H7 (cell line): ENCODE measurements at places on chromosomes 1 and 21.

DNA sequence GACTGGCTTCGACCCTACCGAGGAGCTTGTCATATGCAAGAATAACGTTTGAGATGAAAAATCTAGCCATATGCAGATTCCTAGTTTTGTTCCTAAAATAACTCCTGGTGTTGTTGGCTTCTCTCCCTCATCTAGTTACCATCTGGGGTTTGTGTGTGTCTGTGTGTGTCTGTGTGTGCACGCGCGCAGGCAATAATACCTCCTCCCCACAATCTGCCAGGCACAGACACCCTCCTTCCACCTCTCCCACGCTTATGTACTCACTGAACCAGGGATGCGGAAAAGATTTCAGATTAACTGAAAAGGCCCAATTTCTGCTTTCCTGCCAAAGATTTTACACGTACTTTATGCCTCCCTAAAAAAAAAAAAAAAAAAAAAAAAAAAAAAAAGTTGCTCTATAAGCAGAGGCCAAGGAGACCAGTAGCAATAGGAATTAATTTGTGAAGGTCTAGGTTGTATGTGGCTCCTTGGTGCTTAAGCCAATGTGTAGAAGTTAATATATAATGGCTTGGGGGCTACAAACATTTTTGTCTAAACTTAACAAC, 452.7 kb downstream of the NUF2 start:
- no peak for DNase-seq

DNA sequence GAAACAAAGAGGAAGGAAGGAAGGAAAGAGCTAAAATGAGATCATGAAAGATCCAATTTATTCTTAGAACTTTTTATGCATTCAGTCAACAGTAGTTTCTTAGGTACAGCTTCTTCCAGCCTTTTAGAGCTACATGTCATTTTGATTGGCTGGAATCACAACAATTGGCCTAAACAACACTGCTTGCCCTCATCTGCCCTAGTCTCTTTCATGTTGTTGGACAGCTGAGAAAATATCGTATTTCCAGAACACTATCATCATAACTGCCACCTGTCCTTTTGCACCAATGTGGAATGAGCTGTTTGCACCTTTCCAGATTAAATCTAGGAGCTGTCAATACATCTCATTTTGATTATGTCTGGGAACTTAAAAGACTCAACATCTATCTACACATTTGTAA, 161.7 kb downstream of the TGFBR3 start:
- DNase-seq: no peak

- no peak for DNase-seq
Observed at GRCh38 chr1:222821239-222821638, 6.4 kb downstream of the DISP1 start.

- no peak for DNase-seq
Observed at GRCh38 chr1:47227341-47228232, 4.4 kb downstream of the TAL1 start.

- no peak for DNase-seq
Observed at GRCh38 chr1:42837709-42838108, 8.7 kb upstream of the ZNF691 start.

GRCh38 chr1:231040800-231041718, 1.0 kb upstream of the FAM89A start:
- peak; percentile 76 for DNase-seq

DNA sequence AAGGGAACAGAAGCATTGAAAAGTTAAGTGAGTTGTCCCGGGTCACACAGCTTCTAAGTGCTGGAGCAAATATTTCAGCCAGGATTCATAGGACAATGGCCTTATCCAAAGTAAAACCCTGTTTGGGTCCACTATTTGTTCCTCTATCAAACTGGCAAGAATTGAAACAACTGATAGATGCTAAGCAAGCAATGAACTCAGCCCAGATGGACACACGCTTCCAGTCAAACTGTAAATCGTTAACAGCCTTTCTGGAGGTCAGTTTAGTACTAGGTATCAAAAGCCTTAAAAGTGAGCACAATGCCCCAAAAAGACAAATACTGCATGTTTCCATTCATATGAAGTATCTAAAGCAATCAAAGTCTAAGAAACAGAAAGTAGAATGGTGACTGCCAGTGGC, 779 bp upstream of the SVBP start:
- DNase-seq: no peak

DNA sequence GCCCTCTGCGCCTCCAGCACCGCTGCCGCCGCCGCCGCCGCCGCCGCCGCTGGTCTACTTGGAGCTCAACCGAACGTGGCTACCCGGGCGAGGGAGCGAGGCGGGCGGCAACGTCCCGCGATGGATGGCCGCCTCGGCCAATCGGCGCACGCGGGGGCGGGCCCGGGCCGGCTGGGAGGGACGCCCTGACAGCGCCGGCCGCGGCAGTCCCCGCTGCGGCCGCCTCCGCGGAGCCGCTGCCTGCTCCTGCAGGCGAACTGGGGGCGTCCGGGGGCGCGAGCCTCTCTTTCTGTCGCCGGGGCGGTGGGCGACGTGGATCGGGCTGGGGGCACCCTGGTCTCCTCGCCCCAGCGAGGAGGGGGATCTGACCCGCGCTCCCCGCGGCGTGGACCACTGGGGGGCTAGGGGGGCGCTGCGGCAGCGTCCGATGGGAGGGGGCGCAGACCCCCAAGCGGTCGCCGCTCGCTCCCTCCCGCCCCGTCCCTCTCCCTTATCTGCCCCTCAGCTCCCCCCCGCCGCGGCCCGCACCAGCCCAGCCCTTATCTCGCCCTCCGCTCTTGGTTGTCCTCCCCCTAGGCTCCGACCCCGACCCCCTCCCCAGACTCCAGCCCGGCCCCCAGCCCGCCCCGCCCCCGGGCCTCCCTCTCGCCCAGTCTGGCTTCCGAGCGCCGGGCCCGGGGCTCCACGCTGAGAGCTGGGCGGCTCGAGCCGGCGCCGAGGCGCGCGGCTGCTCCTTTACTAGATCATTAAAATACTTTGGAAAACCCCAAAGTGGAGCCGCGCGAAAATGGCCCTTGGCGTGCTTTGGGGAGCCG, at the start of gene SSBP3:
Gene SSBP3 (minus strand): TSS at position 56 of the 815 bp plus-strand sequence.
- peak; percentile 100 for DNase-seq

DNA sequence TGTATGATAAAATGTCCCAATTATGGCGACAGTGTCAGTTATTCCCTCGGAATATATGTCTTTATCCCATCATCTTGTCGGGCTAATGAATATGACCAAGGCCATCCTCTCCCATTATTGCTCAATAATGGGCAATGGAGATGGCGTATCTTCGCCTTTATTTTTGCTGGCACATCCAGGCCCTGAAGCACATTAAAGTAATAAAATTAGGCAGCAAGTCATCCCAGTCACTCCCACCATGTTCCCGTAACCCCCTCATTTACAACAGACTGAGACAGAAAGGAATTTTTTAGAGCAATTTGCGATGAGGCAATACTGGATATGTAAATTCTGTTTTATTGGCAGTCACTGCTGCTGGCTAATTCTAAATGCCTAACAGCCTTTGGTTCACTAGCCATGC, 35.3 kb downstream of the CLIC6 start:
- no peak for DNase-seq

GRCh38 chr1:154349121-154349520, 23.8 kb downstream of the ATP8B2 start:
- DNase-seq: peak; percentile 65

- DNase-seq: no peak
Observed at GRCh38 chr1:47222476-47222875, 9.5 kb downstream of the TAL1 start.

DNA sequence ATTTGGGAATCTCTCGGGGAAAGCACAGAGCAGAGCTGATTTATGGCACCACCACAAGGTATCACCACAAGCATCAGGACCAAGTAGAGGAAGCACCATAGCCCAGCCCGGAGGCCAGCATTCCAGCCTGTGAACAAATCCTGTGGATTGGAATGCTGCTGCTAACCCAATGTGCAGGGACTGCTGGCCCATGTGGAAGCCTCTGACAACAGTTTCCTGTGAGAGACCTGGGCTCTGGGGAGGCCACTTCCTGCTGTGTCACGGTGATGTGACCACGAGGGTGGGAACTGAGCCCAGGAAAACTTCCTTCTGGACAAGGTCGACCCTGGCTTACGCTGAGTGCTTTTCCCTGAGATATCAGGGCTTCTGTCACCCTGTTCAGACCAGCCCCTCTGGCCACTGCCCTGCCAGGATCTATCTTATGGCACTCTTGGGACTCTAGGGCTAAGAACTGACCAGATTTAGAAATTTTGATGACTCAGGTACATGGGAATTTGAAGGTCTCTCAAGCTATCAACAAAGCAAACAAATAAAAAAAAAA, 88.3 kb upstream of the NGF start:
- DNase-seq: no peak

GRCh38 chr1:174766727-174767126, 233.0 kb upstream of the CACYBP start:
- DNase-seq: no peak

DNA sequence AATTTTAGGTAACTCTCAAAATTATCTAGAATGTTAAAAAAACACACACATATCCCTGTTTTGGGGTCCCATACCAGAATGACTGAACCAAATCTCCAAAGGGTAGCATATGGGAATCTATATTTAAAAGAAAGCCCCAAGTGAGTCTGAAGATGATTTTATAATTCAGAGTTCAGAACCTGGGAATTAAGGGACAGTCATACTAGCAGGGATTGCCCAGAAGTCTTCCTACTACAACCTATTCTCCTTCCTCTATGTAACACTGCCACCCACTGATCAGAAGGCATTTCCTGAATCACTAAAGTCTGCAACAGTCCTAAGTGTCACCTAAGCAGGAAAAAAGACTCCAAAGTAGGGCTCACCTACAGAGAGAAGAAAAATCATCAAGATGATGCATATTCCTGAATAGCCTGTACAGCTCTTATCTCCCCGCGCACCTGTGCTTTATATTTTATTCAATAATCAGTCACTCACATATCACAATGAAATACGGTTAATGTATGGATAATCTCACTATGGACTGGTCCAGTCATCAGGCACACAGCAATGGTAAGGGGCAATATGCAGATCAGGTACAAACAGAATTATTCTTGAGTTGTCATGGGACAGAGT, 4.9 kb downstream of the RGS1 start:
- DNase-seq: peak; percentile 4

GRCh38 chr21:29025328-29025713, 853 bp downstream of the USP16 start:
- peak; percentile 19 for DNase-seq

GRCh38 chr1:156193208-156193487, 756 bp upstream of the SLC25A44 start:
- DNase-seq: peak; percentile 6

GRCh38 chr1:205061665-205062069, 18.7 kb downstream of the CNTN2 start:
- peak; percentile 96 for DNase-seq

DNA sequence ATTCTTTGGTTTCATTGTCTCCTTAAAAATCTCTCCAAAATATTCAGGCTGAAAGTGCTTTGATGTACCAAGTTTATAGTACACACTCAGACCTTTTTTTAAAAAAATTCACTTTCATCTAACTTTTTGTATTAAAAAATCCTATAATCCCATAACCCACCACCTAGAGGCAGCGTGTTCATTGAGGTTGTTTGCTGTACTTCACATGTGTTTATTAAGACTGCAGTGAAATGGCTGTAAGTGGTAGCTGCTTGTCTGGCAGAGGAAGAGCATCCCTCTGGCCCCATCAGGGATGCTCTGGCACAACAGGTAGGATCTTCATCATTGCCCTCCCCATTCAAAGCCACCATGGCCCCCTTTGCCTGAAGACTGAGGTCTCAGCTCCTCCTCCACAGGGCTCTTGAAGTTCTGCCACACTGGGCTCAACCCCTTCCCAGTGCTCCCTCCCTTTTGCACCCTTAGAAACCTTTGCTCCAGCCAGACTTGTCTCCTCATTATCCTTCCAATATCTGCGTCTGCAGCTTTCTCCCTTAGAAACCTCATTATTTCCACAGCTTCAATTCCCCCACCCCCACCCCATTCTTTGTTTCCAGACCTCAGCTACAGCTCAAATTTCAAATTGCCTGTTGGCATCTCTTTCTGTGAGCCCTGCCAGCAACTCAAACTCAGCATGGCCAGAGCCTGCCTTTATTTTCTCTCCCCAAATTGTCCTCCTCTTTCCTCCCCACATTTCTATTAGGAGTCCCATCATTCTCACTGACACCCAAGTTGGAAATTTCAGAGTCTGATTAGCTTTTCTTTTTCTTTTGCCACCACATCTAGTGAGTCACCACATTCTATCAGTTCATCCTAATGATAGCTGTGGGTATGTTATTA, 369.6 kb upstream of the USP24 start:
- peak; percentile 22 for DNase-seq

GRCh38 chr1:239457491-239458143, 71.2 kb downstream of the CHRM3 start:
- no peak for DNase-seq

- DNase-seq: no peak
Observed at GRCh38 chr1:100516857-100517256, 21.1 kb upstream of the GPR88 start.

- DNase-seq: no peak
Observed at GRCh38 chr1:82321794-82322193, 521.1 kb downstream of the ADGRL2 start.

- DNase-seq: no peak
Observed at GRCh38 chr1:94183197-94183815, 54.1 kb downstream of the ARHGAP29 start.

DNA sequence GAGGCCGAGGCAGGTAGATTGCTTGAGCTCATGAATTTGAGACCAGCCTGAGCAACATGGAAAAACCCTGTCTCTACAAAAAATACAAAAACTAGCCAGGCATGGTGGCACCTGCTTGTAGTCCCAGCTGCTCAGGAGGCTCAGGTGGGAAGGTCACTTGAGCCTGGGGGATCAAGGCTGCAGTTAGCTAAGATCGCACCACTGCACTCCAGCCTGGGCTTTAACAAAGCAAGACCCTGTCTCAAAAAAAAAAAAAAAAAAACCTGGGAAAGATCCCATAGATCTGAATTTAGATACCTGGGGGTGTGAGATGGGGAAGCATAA, 32.9 kb downstream of the NIBAN1 start:
- no peak for DNase-seq
